Stromal cell of bone marrow (primary cell): ENCODE measurements at places on chromosomes 4 and X.

GRCh38 chr4:116015062-116015461 lies 901.6 kb upstream of the NDST4 start:
- DNase-seq, result no peak

DNA sequence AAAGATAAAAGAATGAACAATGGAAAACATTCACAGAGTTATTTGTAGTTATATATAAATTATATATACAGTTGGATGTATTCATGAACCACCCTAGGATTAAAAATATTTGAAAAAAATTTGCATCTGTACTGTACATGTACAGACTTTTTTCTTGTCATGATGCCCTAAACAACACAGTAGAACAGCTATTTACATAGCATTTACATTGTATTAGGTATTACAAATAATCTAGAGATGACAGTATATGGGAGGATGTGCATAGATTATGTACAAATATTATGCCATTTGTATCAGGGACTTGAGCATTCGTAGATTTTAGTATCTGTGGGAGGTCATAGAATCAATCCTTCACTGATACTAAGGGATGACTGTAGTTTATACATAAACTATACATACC lies 44.8 kb downstream of the GSTCD start:
- no peak for DNase-seq

DNA sequence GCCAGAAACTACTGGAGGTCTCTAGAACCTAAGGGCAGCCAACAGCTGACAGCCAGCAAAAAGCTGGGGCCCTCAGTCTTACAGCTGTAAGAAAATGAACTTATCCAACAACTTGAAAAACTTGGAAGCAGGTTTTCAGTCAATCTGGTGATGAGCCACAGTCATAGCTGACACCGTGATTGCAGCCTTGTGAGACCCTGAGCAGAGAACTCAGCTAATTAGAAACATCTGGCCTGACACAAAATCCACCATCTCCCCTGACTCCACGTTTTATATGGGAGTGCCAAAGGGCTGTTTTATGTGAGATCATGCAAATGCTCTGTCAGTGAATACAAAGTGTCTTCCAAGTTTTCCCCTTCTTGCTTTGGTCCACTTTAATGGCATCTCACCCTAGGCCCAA lies 198.8 kb upstream of the DCAF8L1 start:
- DNase-seq, result no peak

- DNase-seq, result no peak
These were observed 82.7 kb downstream of the CCSER1 start for GRCh38 chr4:90209922-90210321.

- DNase-seq, result no peak
These were observed 15.6 kb downstream of the PGK1 start for GRCh38 chrX:78119521-78120227.

GRCh38 chrX:13094374-13094773 lies 50.0 kb upstream of the FAM9C start:
- DNase-seq, result no peak

GRCh38 chrX:118024482-118024881 lies 92.1 kb downstream of the KLHL13 start:
- DNase-seq, result no peak

DNA sequence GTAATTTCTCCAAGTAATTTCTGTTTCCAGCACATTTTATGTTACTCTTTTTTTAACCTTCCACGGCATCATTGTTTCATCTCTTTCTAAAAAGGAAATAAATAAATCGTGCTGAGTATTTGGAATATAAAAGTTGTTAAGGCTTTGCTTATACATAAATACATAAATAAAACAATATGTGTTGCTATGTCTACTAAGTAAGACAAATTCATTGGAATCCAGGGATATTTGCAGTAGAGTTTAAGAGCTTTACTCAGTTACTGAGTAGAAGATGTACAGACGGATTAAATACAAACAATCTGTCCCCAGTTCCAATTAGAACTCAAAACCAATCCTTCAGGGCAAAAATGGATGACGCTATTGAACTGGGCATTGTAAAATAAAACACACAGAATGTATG lies 1.4 kb downstream of the ARHGAP24 start:
- no peak for DNase-seq
